Aorta (tissue), 5 donors: ENCODE measurements at places on chromosomes 6 and 20.

GRCh38 chr6:131923356-131923755 lies 27.8 kb downstream of the CCN2 start:
- DNase-seq, result no peak

DNA sequence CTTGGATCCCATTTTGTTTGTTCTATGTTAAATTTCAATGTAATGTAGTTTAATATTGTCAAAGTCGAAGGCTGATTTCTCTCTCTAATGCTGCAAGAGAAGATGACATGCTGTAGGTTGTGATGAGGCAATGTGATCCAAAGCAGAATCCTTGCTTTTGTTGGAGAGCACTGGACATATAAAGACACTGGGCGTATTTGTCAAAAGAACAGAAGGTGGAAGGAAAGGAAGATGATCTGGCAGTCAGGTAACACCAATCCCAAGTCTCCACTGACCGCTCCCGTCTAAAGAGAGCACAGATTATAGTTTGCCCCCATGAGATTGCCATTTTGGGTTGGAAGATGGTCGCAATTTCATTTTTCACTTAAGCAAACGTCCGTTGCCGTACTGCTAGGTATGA lies 935 bp upstream of the RFX6 start:
- DNase-seq, result no peak

DNA sequence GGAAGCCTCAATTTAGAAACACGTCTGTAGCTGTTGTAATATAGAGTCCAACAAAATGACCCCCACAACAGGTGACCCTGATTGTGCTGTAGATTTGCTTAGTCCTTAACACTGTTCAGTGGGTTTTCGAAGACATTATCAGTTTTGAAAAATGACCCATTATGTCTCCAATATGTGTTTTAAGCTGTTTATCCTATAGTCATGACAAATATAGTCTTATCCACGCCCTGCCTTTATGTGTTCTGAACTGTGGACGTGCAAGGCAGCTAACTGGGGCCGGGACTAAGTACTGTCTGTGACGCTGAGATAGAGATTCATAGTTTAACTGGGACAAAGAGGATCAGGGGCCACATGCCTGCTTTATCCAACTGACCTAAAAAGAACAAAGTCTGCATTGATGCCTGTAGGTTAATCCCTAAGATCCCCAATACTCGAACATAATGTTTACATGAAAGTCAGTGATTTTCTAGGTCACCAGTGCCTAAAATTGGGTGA lies 192.4 kb downstream of the CD83 start:
- no peak for DNase-seq

- no peak for DNase-seq
Measured at GRCh38 chr6:74069089-74069581, 373.1 kb downstream of the CD109 start.

DNA sequence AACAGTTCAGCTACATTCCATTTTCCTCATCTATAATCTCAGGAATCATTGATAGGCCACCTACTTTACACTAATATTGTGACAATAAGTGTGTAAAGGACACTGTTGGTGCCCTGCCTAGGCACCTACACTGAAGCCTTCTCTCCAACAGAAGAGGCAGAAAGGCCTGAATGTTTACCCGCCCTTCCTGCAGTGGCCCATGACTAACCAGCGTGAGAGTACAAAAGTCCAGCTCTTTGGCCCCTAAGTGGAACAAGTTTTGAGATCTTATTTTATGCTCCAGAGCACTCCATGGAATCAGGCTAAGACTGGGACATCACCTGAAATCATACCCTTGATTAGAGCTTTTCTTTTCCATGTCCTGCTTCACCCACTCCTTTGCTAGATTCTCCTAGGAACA lies 359.7 kb downstream of the ARHGAP18 start:
- no peak for DNase-seq

DNA sequence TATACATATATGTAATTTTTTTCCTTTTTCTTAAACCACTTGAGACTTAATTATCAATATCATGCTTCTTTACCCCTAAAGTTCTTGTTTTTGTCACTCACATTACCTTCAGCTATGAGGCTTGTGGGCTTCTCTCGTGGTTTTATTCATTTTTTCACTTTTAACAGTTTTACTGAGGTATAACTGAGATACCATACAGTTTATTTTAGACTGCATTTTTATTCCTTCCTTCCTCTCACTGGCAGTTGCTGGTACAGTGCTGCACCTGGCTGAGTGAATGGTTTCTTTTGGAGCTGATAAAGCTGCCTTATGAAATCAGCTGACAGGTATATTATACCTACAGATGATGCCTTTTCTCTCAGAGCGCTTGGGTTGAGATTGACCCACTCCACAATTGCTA lies 54.4 kb downstream of the LRP11 start:
- no peak for DNase-seq

GRCh38 chr6:42203183-42203582 lies 8.4 kb upstream of the GUCA1B start:
- no peak for DNase-seq

DNA sequence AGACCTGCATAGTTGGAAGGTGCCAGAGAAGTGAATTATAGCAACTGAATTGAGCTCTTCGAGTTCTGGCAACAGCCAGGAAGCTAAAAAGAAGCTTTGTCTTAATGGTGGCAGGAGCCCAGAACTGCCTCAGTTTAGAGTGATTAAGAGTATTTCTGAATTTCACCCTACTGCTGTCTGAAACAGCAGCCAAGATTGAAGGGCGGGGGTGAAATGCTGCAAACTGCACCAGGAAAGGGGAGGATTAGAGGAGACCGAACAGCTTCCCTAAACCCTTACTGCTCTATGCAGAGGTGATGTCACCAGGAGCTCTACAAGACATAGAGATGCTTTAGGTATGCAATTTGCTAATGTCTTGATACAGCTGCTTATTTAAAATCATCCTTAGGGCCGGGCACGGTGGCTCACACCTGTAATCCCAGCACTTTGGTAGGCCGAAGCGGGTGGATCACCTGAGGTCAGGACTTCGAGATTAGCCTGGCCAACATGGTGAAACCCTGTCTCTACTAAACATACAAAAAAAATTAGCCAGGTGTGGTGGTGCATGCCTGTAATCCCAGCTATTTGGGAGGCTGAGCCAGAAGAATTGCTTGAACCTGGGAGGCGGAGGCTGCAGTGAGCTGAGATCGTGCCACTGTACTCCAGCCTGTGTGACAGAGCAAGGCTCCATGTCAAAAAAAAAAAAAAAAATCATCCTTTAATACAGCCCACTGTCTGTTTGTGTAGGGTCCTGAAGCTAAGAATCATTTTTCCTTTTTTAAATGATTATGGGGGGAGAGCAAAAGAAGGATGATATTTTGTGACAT lies 91.7 kb upstream of the IYD start:
- no peak for DNase-seq

- DNase-seq, result no peak
Measured at GRCh38 chr6:1536526-1537429, 72.9 kb upstream of the FOXC1 start.

GRCh38 chr20:21251278-21251677 lies 51.9 kb upstream of the XRN2 start:
- DNase-seq, result no peak

GRCh38 chr20:49603209-49603627 lies 35.3 kb upstream of the PTGIS start:
- DNase-seq, result no peak

DNA sequence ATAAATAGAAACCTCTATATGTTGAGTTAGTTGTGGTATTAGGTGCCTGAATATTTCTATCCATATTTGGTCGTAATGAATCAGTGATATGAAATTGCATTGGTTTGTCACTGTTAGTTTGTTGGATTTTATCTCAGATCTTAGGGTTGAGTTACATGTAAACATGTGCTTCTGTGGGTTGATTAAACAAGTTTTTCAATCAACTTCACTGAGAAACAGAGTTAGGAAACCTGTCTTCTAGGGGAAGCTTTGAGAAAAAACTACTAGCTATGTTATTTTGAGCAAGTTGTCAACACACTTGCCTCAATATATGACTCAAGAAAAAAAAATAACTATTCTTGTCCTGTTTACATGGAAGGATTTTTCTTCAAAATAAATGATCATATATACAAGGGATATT lies 14.8 kb upstream of the ADGB start:
- DNase-seq, result no peak

- DNase-seq, result no peak
Measured at GRCh38 chr20:58141971-58142842, 86.2 kb downstream of the ANKRD60 start.

DNA sequence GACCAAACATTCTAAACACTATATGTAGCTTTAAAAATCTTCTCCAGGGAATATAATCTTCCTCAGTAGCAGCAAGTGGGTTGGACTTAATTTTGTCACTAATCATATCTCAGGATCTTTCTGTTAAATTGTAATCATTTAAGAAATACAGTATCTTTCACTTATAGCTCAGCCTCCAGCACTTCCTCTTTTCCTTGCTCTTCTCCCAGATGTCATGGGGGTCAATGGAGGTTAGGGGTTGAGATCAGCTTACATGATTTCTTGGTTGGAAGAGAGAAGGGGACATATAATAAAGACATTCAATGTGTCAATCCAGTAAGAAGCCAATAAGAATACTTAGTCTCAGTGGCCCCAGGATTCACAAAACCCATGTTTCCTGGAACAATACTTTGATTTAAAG lies 15.7 kb upstream of the REPS1 start:
- no peak for DNase-seq

- no peak for DNase-seq
Measured at GRCh38 chr6:37785663-37786270, 33.8 kb upstream of the ZFAND3 start.

- DNase-seq, result no peak
Measured at GRCh38 chr20:23596579-23597250, 9.0 kb downstream of the CST9 start.

GRCh38 chr6:81026041-81026553 lies 726.4 kb downstream of the TENT5A start:
- DNase-seq, result no peak

DNA sequence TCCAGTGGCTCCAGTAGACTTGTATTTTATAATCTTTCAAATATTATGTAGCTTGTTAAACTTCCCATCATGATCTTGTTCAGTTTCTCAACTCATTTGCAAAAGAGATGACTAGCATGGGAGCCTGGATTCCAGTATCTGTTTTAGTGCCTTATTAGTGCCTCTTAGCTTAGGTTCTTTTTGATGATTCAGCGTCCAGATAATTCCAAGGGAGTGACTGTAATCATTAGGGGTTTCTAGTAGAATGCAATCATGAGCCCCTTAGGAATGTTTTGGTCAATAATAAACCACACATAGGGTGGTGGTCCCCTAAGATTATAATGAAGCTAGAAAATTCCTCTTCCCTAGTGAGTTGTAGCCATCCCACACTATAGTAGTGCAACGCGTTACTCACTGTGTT lies 7.0 kb downstream of the CD2AP start:
- DNase-seq, result no peak

GRCh38 chr6:167331565-167331964 lies 6.7 kb downstream of the TTLL2 start:
- no peak for DNase-seq

- DNase-seq, result no peak
Measured at GRCh38 chr6:44478158-44478557, 90.7 kb downstream of the CDC5L start.

- no peak for DNase-seq
Measured at GRCh38 chr20:35192118-35192872, 20.4 kb downstream of the PROCR start.

- no peak for DNase-seq
Measured at GRCh38 chr20:52127309-52127708, 64.3 kb downstream of the ZFP64 start.

DNA sequence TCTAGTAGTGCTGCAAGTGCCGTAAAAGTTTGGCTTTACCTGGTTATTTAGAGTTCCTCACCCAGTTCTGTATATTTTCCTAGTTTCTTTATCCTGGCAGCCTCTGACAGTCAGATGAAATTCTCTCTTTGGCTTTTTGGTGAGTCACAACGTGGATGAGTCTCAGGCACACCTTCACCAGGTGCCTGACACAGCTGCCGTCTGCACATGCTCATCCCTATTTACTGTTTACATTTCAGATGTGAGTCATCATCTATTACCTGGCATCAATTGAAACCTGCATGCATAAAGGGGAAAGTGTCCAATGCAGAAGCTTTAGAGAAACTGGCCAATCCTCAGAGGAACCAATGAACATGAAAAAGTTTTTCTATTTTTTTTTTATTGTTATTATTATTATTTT lies 33.3 kb upstream of the ADGRF4 start:
- DNase-seq, result no peak

DNA sequence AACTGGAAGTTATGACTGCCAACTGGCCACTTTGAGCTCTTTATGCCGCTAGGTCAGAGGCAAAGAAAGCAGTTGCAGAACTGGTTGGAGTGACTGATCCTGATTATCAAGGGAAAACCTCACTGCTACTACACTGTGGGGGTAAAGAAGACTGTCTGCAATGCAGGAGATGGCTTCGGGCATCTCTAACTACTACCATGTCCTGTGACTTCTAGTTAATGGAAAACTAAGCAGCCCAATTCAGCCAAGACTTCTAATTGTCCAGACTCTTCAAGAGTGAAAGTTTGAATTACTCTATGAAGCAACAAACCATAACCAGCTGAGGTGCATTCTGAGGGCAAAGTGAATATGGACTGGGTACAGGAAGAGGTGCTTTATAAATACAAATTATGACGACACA lies 773.6 kb upstream of the SLC35B3 start:
- no peak for DNase-seq

DNA sequence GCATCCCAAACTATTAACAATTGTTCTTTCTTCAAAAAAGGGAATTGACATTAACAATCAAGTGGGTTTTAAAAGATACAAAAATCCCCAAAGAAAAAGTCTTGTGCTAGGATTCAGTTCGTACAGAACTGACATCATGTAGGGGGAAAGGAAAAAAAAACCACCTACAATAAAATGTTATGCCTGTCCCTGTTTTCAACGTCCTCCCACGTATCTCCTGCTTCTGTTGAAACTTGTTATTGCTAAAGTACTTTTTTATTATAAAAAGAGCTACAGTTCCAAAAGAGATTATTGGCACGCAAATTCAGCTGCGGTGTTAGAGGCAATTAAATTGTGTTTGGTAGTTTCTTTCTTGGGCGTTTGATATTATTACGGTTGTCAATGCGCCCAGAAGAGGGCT lies 102.8 kb upstream of the PHACTR1 start:
- DNase-seq, result no peak

DNA sequence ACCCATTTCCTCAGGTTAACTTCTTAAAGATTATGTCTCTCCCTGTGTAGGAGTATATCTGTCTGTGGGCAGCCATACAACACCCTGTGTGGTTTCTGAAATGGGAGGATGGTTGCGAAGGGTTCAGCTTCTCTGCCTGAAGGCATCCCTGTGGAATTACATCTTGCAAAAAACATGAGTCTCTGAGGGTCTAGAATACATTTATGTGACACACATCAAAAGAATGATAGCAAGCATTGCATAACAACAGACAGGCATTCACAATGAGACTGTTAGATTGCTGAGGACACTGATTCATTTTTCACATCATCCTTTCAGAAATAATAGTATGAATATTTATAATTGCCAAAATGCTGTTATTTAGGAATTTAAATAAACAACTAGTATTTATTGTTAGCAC lies 670.9 kb downstream of the HTR1B start:
- no peak for DNase-seq
